ENCODE measurements at places on chromosomes 7 and 10.

- peak; percentile 45 for DNase-seq
These were observed 58.0 kb downstream of the ESYT2 start for GRCh38 chr7:158771213-158771834.

DNA sequence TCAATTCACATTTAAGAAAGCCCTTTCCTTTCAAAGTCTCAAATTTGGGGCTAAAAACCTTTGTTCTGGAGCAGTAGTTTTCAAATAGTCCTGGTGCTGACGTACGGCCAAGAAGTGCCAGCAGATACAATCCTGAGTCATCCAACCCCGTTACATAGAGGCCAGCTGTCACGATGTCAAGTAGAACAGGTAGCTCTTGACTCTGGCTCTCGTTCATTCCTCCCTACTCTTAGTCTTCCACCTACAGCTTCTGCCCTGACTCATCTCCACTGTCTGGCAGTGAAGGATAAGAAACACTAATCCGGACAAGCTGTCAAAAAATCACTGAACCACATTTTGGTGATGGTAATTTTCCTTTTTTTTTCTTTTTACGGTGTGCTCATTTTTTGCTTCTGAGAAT lies 132.4 kb upstream of the PTN start:
- no peak for DNase-seq

DNA sequence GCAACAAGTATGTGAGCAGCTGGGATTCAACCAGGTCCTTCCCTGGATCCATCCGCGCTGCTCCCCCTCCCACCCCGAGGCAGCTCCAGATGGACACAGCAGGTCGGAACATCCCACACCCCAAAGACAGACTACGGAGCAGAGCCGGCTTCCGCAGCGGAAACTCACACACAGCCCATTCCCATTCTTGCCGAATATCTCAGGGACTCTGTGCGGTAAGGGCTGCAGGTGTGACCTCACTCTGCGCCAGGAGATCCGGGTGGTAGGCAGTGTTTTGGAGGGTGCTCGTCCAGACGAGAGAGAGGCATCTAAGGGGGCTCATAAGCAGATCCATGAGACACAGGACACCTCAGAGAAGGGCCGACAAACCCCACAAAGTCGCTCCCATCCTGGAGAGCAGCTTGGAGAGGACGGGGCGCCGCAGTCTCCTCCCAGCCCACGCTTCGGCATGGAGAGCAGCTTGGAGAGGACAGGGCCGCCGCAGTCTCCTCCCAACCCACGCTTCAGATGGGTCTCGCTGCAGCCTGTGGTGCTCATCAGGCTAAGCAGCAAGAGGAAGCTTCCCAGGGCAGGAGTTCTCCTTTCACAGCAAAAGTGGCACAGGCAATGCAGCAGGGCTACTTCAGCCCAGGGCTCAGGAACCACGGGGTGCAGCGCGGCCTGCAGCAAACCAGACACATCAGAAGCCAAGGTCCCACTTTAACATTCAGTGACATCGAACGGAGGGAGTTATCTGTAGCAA lies 179.9 kb downstream of the DIP2C start:
- no peak for DNase-seq

DNA sequence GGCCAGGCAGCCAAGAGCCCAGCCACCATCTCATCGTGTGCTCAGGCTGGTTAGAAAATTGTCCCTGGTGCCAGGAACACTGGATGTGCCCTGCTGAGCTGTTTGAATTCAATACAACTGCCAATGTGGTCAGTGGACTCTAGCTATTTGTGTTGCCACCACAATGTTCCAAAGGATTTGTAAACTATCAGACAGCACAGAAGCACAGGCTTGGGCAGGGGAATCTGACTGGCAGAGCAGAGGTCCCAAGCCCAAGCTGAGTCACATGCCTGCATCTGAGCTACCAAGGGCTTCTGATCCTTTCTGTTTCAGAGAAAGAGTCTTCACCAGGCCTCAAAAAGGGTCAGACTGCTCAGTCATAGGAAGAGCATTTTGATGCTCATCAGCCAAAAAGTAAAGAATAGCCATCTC lies 232.1 kb upstream of the SEMA3C start:
- no peak for DNase-seq

DNA sequence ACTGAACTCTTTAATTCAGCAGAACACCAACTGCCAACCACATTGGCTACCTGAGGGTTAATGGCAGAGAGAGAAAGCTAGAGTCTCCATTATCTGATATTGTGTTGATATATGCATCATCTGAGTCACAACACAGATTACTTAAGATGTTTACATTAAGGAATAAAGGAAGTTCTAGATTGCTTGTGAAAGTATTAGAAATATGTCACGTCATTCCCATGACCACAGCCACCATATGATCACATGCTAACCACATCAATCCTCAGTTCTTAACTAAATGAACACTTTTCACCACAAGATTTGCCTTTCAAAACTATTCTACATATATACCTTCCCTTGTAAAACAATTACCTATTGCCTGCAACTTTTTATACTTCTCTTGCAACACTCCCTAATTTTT lies 337.9 kb downstream of the FGFR2 start:
- no peak for DNase-seq

DNA sequence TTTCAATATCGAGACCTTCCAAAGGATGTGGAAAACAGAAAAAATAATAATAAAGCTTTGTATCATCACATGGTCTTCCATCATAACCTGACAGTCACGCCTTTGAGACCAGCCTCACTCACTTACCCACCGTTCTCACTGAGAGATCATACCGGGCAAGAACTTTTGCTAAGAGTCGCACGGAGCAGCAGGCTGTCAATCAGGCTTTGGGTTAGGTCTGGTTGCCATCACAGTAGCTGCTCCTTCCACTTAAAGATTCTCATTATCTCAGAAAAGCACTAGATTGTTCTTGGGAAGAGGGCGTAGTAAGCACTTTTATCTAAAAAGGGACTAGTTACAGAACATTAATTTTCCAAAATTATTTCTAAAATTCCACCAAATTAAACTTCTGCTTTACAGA lies 2.0 kb downstream of the RELN start:
- DNase-seq, result no peak

GRCh38 chr7:70512144-70512543 lies 619.8 kb upstream of the GALNT17 start:
- DNase-seq, result no peak

- DNase-seq, result no peak
These were observed 268.9 kb downstream of the SLC25A13 start for GRCh38 chr7:96052860-96053470.

GRCh38 chr10:124119216-124119615 lies 25.8 kb upstream of the CHST15 start:
- no peak for DNase-seq

GRCh38 chr10:97582169-97582568 lies 2.0 kb upstream of the HOGA1 start:
- DNase-seq, result no peak

GRCh38 chr7:27346531-27347275 lies 104.1 kb downstream of the EVX1 start:
- peak; percentile 31 for DNase-seq

- DNase-seq, result peak; percentile 61
These were observed 578 bp downstream of the CACUL1 start for GRCh38 chr10:118754229-118754555.

GRCh38 chr10:104127411-104127810 lies 5.4 kb downstream of the SFR1 start:
- no peak for DNase-seq

DNA sequence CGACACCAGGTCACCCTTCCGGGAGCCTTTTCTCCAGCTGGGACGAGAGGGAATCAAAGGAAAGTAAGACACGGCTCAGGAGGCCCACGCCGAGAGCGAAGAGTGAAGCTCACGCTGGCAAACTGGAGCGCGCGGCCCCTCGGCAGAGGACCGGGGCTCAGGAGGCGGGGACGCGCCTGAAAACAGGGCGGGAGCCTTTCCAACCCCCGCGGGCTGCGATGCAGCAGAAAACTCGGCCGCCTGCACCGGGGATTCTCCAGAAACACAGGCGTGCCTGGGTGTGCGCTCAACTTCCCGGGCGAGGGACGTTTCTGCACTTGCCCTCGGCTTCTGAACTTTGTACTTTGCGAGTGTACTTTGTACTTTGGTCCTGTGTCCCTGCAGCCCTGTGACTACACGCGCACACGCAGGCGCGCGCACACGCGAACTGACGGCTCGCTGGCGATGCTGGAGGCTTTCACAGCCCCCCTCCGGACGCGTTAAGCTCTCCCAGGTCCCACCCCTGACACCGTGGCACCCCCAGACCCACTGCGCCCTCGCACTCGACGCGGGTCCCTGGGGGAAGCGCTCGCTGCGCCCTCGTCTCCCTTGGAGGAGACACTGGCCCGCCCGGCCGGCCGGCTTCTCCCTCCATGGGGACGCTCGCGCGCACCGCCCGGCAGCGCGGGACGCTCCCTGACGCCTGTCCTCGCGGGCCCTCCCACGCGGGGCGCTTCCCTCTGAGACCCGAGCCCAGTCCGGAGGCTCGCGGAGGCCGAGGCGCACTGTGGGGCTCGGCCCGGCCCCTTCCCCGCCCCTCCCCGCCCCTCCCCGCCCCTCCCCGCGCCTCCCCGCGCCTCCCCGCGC lies 588 bp upstream of the PAOX start:
- peak; percentile 68 for DNase-seq

DNA sequence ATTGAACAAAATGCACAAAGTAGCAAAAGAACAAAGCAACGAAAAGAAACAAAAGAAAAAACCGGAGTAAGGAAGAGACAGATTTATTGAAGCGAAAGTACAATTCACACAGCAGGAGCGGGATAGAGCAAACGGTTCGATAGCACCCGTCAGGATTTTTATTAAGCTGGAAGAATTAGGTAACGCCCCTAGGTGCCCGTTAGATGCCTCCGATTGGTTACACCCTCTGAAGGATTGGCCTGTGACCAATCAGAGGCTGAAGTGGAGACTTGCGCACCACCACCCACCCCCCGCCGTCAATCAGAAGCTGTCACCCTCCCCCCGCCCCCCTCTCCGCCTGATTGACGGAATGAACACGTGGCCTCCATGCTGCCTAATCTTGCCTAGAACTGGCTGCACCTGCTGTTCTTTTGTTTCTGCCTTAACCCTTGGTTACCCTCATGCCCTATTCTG lies 16.8 kb downstream of the OCM2 start:
- DNase-seq, result no peak

GRCh38 chr10:1094112-1095057 lies 38.2 kb downstream of the WDR37 start:
- no peak for DNase-seq

DNA sequence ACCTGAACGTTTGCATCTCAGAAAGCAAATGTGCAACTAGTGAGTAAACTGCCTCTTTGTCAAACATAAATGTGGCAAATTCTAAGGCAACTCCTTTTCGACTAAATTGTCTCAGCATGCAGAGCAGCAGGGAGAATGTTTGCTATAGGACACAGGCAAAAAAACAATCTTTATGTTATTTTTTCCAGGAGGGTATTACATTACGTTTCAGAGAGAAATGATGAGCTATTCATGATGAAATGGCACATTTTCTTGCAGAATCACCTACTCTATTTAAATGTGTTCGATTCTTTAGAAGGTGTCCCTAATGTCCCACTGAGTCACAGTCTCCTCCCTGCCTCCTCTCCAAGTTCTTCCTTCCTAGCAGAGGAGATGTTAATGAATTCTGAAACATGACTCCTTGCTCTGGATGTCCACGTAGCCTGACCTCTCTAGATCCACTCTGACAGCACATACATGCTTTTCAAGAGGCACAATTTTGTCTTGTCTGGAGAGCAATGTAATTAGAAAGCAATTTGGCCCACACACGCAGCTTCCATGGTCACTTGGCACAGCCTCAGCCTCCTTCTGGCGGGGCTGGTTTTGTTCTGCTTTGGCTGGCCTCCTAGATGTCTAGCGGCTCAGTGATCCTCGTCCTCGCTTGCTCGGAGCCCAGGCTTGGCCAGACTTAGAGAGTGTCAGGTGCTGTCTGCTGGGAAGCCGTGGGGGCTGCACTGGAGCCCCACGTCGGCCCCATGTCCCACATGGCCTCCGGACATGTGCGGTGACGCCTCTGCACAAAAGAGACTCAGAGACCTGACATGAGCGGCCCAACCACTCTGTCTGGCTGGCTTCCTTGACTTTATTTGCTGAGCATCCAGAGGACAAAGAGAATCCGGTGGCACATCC lies 125.7 kb upstream of the ZNF438 start:
- peak; percentile 75 for DNase-seq

DNA sequence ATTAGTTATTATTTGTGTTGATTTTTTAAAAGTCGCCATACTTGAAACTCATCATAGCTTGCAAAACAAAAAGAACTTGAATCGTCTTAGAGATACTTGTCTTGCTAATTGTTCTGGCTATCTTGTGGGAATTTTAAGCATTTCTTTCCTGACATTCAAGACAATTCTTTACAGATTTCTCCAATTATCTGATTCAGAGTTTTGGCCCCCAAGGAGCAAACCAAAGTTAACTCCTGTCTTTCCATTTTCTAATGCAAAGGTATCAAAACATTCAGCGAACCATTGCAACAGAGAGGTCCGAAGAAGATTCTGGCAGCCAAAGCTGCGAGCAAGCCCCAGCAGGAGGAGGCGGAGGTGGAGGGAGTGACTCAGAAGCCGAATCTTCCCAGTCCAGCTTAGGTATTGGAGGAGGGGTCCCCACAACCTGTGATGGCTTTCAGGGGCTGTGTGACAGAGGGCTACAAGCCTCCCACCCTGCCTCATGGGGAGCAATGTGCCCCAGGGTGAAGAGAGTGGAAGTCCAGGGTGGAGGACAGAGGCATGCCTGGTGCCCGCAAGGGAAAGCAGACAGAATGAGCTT lies 119.4 kb upstream of the STK17A start:
- DNase-seq, result no peak

GRCh38 chr10:28881171-28881882 lies 204.0 kb downstream of the BAMBI start:
- no peak for DNase-seq

- DNase-seq, result no peak
These were observed 55.8 kb downstream of the CLRN3 start for GRCh38 chr10:127836966-127837365.

- no peak for DNase-seq
These were observed 233.9 kb downstream of the DNAJB6 start for GRCh38 chr7:157570531-157571200.

DNA sequence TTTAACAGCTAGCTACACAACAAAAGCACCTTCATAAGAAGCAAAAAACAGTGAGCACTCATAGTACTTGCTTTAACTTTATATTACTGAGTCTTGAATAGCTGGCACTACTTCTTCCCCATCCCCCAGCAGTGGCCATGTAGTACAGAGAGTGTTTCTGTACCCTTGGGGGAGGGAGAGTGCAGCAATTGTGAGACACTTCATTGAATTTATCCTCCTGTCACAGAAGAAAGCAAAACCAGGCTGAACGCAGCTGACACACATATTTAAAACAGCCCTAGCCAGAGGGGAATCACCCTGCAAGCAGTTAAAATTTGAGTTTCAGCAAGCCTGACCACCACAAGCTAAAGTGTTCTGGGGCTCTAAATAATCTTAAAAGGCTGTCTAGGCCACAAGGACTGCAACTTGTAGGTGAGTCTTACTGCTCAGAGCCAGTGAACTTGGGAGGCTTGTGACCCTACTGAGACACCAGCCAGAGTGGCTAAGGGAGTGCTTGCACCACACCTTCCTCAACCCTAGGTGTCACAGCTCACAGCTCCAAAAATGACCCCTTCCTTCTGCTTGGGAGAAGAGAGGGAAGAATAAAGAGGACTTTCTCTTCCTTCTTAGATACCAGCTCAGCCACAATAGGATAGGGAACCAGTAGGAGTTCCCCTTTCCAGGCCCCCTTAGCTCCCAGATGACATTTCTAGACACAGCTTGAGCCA lies 97.7 kb upstream of the MEOX2 start:
- no peak for DNase-seq

- no peak for DNase-seq
These were observed 46.3 kb upstream of the FGFR2 start for GRCh38 chr10:121644501-121644900.

- DNase-seq, result no peak
These were observed 18.8 kb upstream of the INPP5A start for GRCh38 chr10:132518572-132519381.
